ENCODE measurements at places on chromosomes 7 and 10. TPM values are rescaled to one million over a fixed set of nuclear protein-coding genes. Genes with fewer than 3 reads are reported as not detected.

GRCh38 chr10:109982123-109982522, 25.7 kb upstream of the ADD3 start:
- no peaks in the 10 kb centered on the region for H3K4me1 ChIP-seq
- H3K27ac ChIP-seq: no peak overlapping the region
- no peaks in the 10 kb centered on the region for H3K36me3 ChIP-seq
- no peak for DNase-seq
- H3K27me3 ChIP-seq: no peaks in the 10 kb centered on the region

DNA sequence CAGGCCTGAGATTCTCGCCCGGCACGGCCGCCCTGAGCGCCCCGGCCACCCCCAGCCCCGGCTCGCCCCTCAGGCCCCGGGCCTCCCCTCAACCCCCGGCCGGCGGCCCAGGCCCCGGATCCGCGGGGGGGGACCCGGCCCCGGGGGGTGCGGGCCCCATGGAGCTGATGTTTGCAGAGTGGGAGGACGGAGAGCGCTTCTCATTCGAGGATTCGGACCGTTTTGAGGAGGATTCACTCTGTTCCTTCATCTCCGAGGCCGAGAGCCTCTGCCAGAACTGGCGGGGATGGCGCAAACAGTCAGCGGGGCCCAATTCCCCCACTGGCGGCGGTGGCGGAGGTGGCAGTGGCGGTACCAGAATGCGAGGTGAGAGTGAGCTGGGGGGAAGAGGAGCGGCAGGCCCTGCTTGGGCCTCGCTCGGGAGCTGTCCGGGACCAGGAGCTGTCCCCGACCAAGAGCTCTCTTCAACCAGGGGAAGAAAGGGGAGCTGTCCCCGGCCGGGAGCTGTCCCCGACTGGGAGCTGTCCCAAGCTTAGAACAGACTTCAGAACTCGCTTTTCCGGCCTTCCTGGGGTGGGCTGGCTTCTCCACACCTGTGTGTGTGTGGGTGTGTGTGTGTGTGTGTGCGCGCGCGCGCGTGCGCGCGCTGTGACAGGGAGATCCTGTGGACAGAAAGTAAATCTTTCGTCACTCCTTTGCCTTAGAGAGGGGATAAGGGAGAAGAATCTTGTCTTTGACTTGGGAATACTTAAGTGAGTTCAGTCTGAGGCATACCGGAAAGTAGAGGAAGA, 510 bp downstream of the ZSWIM8 start:
- peaks cover 35% of the 10 kb centered on the region for H3K4me1 ChIP-seq
- H3K27ac ChIP-seq: peak overlapping the region; percentile 62
- no peaks in the 10 kb centered on the region for H3K27me3 ChIP-seq
- DNase-seq: peak; percentile 75
- H3K36me3 ChIP-seq: no peaks in the 10 kb centered on the region

- H3K36me3 ChIP-seq: no peaks in the 10 kb centered on the region
- H3K4me3 ChIP-seq: no peak overlapping the region
- no peak for DNase-seq
- H3K27ac ChIP-seq: no peak overlapping the region
- no peaks in the 10 kb centered on the region for H3K27me3 ChIP-seq
These were observed 563.3 kb upstream of the POM121L12 start for GRCh38 chr7:52472006-52472620.

DNA sequence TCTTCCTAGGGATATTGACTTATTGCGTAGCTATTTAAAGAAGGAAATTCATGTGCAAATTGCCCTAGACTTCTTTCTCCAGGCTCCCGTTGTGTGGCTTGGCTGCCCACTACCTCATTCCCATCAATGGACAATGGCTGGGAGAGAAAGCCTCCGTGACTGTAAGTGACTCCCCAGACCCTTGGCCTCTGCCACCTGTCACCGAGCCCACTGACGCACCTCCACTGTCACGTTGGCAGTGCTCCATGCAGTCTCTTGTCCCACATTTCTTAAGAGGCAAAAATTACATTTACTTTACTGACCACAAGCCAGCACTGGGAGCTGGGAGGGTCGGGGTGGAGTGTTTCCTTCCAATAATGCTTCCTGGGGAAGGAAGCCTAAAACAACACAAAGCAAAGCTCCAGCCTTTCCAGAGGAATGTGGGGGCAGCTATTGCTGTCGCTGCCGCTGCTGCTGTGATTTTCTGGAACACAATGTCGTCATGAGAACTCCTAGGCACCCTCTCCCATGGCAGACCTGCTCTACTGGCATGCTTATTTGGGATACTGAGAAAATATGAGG, 89.7 kb upstream of the STEAP1B start:
- DNase-seq: no peak
- no peak overlapping the region for H3K27ac ChIP-seq
- peaks cover 10% of the 10 kb centered on the region for H3K4me1 ChIP-seq
- no peaks in the 10 kb centered on the region for H3K36me3 ChIP-seq
- no peak overlapping the region for H3K4me3 ChIP-seq

DNA sequence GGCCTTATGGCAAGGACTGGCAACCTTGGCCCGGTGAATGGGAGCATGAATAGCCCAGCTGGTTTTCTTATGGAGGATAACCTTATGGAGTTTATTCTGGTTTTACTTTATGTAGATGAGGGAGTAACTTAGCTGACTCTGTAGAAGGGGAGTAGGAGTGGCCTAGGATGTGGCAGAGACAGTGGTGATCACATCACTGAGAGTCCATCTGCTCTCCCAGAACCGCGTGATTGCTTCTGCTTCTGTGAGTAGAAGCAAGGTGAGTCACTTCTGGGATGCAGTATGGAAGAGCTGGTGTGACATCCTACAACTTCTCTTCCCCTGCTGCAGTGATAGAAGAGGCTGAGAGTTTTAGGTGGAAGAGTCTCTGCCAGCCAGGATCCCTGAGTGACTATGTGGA, 129.2 kb downstream of the RPS24 start:
- no peaks in the 10 kb centered on the region for H3K36me3 ChIP-seq
- no peak for DNase-seq
- no peaks in the 10 kb centered on the region for H3K27me3 ChIP-seq
- no peak overlapping the region for H3K4me3 ChIP-seq
- no peaks in the 10 kb centered on the region for H3K4me1 ChIP-seq
- H3K27ac ChIP-seq: no peak overlapping the region

GRCh38 chr10:50807851-50808776, 68.4 kb downstream of the ASAH2B start:
- H3K27ac ChIP-seq: no peak overlapping the region
- no peak overlapping the region for H3K4me3 ChIP-seq
- no peaks in the 10 kb centered on the region for H3K27me3 ChIP-seq
- H3K36me3 ChIP-seq: no peaks in the 10 kb centered on the region
- H3K4me1 ChIP-seq: no peaks in the 10 kb centered on the region

- H3K27me3 ChIP-seq: no peaks in the 10 kb centered on the region
- H3K27ac ChIP-seq: no peak overlapping the region
- H3K36me3 ChIP-seq: no peaks in the 10 kb centered on the region
- H3K4me3 ChIP-seq: no peak overlapping the region
These were observed 233.2 kb downstream of the KLF6 start for GRCh38 chr10:3551761-3552160.

DNA sequence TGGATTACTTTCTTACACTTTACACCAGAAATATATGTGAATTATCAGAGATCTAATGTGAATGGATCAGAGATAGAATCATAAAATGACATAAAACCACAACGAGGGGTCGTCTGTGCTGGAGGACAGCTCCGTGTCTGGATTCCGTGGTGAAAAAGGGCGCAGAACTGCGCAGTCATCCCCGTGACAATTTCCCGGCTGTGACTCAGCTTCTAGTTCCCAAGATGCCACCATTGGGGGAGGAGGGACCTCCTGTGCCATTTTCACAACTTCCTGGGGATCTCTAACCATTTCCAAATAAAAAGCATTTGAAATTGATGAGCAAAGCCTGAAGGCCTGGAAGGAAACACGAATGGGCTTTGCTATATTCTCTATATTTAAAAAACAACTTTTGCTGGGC, 72.1 kb downstream of the PDGFA start:
- H3K27ac ChIP-seq: no peak overlapping the region
- DNase-seq: no peak
- H3K4me1 ChIP-seq: no peaks in the 10 kb centered on the region
- H3K36me3 ChIP-seq: no peaks in the 10 kb centered on the region

DNA sequence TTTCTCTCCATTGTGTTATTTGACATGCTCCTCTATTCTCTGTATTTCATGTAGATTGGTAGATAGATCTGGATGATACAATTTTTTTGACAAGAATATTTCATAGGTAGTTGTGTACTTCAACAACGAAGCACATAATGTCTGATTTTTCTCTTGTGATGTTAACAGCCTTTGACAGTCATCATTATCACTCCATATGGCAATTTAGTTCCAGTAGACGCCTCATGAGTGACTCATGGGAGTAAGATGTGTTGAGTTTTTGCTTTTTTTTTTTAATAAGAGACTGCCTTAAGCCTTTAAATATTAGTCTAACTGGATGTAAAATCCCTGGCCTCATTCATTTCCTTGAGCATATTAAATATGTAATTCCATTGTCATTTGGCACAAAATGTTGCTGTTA, 123.5 kb upstream of the ZNF32 start:
- no peaks in the 10 kb centered on the region for H3K4me1 ChIP-seq
- no peak overlapping the region for H3K4me3 ChIP-seq
- no peak for DNase-seq
- H3K27ac ChIP-seq: no peak overlapping the region
- no peaks in the 10 kb centered on the region for H3K27me3 ChIP-seq

- no peak overlapping the region for H3K4me3 ChIP-seq
- no peak overlapping the region for H3K27ac ChIP-seq
- H3K36me3 ChIP-seq: no peaks in the 10 kb centered on the region
- no peaks in the 10 kb centered on the region for H3K4me1 ChIP-seq
- H3K27me3 ChIP-seq: no peaks in the 10 kb centered on the region
These were observed 4.9 kb downstream of the DYNC1I1 start for GRCh38 chr7:95777269-95777668.

- no peak overlapping the region for H3K27ac ChIP-seq
- H3K27me3 ChIP-seq: no peaks in the 10 kb centered on the region
These were observed 59.0 kb upstream of the CHST15 start for GRCh38 chr10:124152139-124153022.

DNA sequence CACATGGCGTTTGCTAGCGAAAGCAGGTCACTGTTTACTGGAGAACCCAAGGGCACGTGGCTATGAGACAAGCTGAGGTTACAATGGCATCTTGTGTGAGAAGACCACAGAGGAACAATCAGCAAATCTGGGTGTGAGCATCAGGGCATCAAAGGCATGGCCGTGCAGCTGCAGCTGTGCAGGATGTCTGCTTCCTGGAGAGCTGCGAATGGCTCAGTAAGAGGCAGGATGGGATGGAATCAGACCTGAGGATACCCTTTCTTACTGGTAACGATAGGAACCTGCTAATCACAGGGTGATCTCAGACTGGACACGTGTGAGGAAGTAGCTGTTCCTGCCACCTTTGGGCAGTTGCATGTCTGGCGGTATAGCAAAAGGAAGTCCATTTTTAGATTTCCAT, 119.5 kb downstream of the RNF216 start:
- no peak overlapping the region for H3K4me3 ChIP-seq
- no peak overlapping the region for H3K27ac ChIP-seq
- peaks cover 10% of the 10 kb centered on the region for H3K36me3 ChIP-seq
- DNase-seq: no peak
- no peaks in the 10 kb centered on the region for H3K27me3 ChIP-seq

DNA sequence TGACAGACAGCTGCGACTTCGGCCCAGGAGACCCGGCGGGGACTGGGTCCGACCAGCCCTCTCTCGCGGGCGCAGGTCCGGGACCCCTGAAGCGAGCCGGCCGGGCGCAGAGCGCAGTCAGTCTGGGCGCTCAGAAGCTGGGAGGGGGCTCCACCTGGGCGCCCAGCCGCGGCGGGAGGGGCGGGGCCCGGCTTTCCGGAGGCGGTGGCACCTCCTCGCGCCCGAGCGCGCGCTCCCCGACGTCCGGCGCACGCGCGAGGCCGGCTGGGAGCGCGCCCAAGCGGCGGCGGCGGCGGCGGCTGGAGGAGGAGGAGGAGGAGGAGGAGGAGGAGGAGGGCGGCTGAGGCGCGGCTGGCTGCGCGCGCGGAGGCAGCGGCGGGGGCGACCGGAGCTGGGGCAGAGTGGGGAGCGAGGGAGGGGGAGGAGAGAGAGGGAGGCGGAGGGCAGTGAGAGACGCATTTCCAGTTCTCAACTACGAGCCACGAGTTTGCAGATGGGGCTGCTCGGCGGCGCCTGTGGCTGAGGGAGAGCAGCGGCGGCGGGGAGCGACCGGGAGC, at the start of gene PALS2:
PALS2 (plus strand) TSS at position 456 of the 557 bp plus-strand sequence. CDS start 50,216 bp downstream, outside the sequence.
- peak within 1 kb of the TSS; percentile 83 for H3K4me3 ChIP-seq
- H3K27me3 ChIP-seq: no peaks in the 10 kb centered on the region
- H3K36me3 ChIP-seq: no peaks in the 10 kb centered on the region
- DNase-seq: peak; percentile 93
- peaks cover 39% of the 10 kb centered on the region for H3K4me1 ChIP-seq
- H3K27ac ChIP-seq: no peak within 1 kb of the TSS

- no peak overlapping the region for H3K27ac ChIP-seq
- H3K4me3 ChIP-seq: no peak overlapping the region
- no peak for DNase-seq
- no peaks in the 10 kb centered on the region for H3K36me3 ChIP-seq
These were observed 186.9 kb downstream of the SNX10 start for GRCh38 chr7:26478550-26478949.

DNA sequence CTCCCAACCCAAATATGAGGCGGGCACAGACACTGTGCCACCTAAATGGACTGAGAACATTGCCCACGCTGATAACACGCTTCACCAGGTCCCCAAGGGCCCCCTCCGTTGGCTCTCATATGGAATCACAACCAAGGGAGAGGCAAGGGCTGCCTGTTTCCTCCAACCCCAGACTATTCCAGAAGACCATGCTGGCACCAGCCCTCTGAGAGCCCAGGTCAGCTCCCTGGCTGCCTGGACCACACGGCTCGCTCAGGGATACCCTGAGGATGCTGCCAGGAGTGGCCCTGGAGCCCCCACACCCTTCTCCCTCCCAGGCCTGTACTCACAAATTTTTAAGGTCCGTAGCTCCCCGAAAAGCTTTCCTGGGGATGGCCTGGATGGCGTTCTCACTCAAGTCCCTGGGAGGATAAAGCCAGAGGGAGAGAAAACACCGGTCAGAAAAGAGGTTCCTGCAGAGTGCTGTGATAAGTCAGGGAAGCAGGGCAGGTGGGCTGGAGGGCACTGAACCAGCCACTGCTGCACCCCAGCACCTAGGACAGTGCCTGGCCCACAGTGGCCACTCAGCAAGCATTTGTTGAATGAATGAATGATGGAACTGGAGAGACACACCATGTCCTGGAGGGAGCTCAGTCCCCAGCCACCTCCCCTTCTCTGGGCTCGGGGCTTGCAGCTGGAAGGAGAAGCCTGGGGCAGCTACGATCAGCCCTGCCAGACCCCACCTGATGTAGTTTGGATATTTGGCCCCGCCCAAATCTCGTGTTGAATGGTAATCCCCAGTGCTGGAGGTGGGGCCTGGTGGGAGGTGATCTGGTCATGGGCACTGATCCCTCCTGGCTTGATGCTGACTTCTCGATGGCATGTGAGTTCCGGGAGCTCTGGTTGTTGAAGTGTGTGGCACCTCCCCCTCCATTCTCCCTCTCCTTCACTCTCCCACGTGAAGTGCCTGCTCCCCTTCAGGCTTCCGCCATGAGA, 119.8 kb downstream of the SLIT1 start:
- no peaks in the 10 kb centered on the region for H3K4me1 ChIP-seq
- no peak overlapping the region for H3K4me3 ChIP-seq
- no peaks in the 10 kb centered on the region for H3K27me3 ChIP-seq

CFAP58 gene
- total RNA-seq: 0.26 TPM

DGKI gene
- total RNA-seq: not detected

AMPH gene
- total RNA-seq: not detected

CHN2 gene
- 9.1 TPM for total RNA-seq

All from Karpas-422 (cell line).